ENCODE measurements at places on chromosomes 1 and 21. TPM values are rescaled to one million over a fixed set of nuclear protein-coding genes. Genes with fewer than 3 reads are reported as not detected.

OR10Z1 gene
- not detected for total RNA-seq

AHCYL1 gene
- 94.0 TPM for total RNA-seq

OR2T33 gene
- not detected for total RNA-seq

TRIM67 gene
- 1.6 TPM for total RNA-seq

FAM163A gene
- not detected for total RNA-seq

HOOK1 gene
- total RNA-seq = 2.1 TPM

UTS2 gene
- total RNA-seq = not detected

GNAT2 gene
- not detected for total RNA-seq

OVAAL gene
- total RNA-seq = not detected

Data from neural crest cell (in vitro differentiated cells).